ENCODE measurements at places on chromosomes 5 and 9. TPM values are rescaled to one million over a fixed set of nuclear protein-coding genes. Genes with fewer than 3 reads are reported as not detected.

CENPK gene
- total RNA-seq: 90.7 TPM

SCGB3A1 gene
- total RNA-seq: 6.6 TPM

GRCh38 chr9:118222375-118222774 lies 518.2 kb downstream of the TLR4 start:
- no peaks in the 10 kb centered on the region for H3K27me3 ChIP-seq
- DNase-seq: no peak
- no peaks in the 10 kb centered on the region for H3K4me1 ChIP-seq
- no peaks in the 10 kb centered on the region for H3K36me3 ChIP-seq
- no peak overlapping the region for H3K27ac ChIP-seq

- no peak overlapping the region for H3K4me3 ChIP-seq
- no peak for DNase-seq
- H3K36me3 ChIP-seq: peaks cover 15% of the 10 kb centered on the region
- no peaks in the 10 kb centered on the region for H3K27me3 ChIP-seq
- H3K27ac ChIP-seq: no peak overlapping the region
- H3K4me1 ChIP-seq: no peaks in the 10 kb centered on the region
Observed at GRCh38 chr5:119541716-119542115, 87.6 kb upstream of the FAM170A start.

DNA sequence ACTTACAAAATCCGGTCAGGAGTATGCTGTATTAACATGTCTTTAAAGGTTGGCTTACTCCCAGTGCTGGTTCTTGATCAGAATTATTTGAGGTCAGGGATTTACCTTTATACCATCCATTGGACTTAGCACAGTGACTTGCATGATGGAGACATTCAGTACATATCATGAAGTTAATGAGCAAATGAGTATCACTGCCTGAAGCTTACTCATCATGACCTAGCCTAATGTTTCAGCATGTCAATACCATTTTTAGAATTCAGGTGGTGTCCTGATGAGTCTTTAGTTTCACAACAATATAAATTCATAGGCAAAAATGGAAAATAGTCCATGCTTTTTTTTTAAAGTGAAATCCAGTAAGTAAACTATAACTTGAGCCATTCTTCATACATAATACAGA lies 226.0 kb upstream of the C9orf72 start:
- no peak for DNase-seq
- no peak overlapping the region for H3K27ac ChIP-seq
- H3K36me3 ChIP-seq: no peaks in the 10 kb centered on the region
- H3K4me3 ChIP-seq: no peak overlapping the region
- H3K27me3 ChIP-seq: no peaks in the 10 kb centered on the region

DNA sequence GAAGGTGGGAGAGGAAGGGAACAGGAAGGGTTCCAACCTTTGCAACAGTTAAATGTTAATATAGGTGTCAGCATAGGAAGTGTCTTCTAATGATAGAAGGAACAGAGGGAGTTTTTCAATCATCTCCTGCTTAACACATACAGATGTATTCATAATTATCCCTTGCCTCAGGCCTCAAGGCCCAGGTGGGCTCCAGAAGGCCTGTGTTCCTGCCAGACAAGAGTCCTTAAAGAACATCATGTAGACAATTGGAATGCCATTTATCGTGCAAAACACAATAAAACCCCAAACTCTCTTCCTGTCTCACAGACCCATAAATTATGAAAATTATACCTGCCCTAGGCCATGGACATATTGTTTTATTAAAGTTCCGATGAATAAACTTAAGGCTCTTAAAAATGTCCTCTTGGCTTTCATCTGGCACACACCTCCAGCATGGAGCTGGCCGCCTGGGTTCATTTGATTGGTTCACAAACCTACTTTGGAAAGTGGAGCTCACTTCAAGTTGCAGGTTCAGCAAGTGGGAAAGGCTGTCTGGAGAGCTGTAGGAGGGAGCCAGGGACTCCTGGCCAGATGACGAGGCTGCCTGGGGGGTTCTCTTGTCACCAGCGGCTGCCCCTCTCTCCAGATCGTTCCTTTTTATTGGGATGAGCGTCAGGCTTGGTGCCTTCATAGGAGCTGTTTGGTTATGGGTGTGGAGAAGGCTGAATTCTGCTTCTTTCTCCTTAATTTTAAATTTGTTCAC lies 17.5 kb downstream of the SPRY4 start:
- DNase-seq: no peak
- H3K4me3 ChIP-seq: no peak overlapping the region
- peaks cover 7% of the 10 kb centered on the region for H3K27me3 ChIP-seq
- peaks cover 3% of the 10 kb centered on the region for H3K4me1 ChIP-seq
- H3K36me3 ChIP-seq: no peaks in the 10 kb centered on the region

DNA sequence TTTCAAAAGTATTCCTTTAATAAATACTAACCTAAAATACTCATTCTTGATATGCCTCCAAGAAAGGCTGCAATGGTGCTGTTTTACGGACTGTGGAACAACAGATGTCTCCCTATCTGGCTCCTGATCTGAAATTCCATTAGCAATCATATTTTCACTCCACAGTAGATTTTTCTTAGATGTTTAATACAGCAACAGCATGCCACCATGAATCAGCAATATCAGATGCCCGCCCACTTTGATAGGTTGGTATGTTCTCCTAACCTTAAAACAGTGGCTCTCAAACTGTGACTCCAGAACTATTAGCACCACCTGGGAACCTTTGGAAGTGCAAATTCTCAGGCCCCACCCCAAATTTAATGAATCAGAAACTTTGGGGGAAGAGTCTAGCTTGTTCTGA lies 110.2 kb downstream of the MLLT3 start:
- peaks cover 83% of the 10 kb centered on the region for H3K4me1 ChIP-seq
- peaks cover 51% of the 10 kb centered on the region for H3K36me3 ChIP-seq
- DNase-seq: no peak
- H3K27me3 ChIP-seq: no peaks in the 10 kb centered on the region
- peak overlapping the region; percentile 82 for H3K27ac ChIP-seq
- no peak overlapping the region for H3K4me3 ChIP-seq

DNA sequence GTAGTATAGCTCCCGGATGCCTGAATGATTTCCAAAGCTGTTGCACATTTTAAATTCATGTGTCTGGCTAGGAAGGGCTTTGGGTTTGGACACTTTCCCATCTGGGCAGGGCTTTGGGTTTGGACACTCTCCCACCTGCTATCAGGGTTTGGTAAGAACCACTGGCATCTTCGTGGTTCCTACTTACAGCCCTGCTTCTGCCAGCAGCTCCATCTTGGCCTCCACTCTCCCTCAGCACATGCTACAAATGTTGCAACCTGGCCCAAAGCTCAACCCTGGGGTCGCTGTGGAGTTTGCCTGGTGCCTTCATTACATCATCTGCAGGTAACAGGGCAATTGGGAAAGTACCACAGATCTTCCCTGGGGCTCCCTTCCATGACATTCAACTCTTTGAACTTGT lies 3.5 kb downstream of the TMCO6 start:
- peaks cover 3% of the 10 kb centered on the region for H3K27me3 ChIP-seq
- no peak overlapping the region for H3K27ac ChIP-seq
- DNase-seq: no peak
- no peak overlapping the region for H3K4me3 ChIP-seq

DNA sequence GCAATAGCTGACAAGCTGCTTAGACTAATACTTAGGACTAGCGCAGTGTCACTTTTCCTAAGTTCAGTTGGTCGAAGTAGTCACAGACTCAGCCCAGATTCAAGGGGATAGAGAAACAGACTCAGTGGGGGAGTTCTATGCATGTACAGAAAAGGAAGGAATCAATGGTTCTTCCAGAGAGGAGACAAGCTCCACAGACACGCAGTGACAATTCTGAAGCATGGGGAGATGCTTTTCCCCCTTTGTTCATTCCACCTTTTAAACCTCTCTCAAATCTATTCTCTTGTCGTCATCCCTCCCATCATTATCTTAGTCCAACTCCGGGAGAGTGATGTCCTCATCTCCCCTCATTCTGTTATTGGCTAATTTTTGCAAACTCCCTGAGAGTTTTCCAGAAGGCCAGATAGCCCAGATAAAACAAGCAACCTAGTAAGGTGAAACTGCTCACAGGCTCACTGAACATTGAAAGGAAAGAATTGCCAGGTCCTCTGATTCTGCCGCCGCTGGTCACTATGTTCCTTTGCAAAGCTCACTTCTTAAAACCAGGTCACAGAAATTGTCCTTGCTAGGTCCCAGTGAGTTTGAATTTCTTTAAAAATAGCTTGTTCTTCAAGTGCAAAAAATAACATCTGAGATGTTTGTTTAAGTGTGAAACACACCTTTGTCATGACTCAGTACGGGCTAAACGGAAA lies 13.4 kb upstream of the STRBP start:
- H3K4me3 ChIP-seq: no peak overlapping the region
- peaks cover 12% of the 10 kb centered on the region for H3K4me1 ChIP-seq
- no peak overlapping the region for H3K27ac ChIP-seq
- peaks cover 4% of the 10 kb centered on the region for H3K27me3 ChIP-seq
- DNase-seq: no peak
- H3K36me3 ChIP-seq: peaks cover 2% of the 10 kb centered on the region
